M059J (cell line): ENCODE measurements at places on chromosomes 6 and 20.
A peak's percentile ranks its signal among the peaks of the same experiment; 100 is the strongest.

- no peak for DNase-seq
Observed at GRCh38 chr20:329851-330232, 4.5 kb downstream of the SOX12 start.

GRCh38 chr6:111530218-111530617, 47.2 kb upstream of the REV3L start:
- no peak for DNase-seq

DNA sequence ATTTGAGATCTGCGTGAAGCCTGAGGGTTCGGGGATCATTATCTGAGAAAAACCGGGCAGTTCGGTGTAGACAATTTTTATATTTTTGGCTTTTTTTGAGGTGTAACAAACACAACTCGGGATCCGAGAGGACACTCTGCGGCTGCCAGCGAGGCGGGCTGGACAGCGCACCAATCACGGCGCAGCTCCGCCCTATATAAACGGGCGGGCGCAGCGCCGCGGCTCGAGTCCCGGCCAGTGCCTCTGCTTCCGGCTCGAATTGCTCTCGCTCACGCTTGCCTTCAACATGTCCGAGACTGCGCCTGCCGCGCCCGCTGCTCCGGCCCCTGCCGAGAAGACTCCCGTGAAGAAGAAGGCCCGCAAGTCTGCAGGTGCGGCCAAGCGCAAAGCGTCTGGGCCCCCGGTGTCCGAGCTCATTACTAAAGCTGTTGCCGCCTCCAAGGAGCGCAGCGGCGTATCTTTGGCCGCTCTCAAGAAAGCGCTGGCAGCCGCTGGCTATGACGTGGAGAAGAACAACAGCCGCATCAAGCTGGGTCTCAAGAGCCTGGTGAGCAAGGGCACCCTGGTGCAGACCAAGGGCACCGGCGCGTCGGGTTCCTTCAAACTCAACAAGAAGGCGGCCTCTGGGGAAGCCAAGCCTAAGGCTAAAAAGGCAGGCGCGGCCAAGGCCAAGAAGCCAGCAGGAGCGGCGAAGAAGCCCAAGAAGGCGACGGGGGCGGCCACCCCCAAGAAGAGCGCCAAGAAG, 69.0 kb downstream of the HFE start:
- DNase-seq, result peak; percentile 93

- peak; percentile 25 for DNase-seq
Observed at GRCh38 chr6:67165606-67166005, 1458.6 kb upstream of the EYS start.

DNA sequence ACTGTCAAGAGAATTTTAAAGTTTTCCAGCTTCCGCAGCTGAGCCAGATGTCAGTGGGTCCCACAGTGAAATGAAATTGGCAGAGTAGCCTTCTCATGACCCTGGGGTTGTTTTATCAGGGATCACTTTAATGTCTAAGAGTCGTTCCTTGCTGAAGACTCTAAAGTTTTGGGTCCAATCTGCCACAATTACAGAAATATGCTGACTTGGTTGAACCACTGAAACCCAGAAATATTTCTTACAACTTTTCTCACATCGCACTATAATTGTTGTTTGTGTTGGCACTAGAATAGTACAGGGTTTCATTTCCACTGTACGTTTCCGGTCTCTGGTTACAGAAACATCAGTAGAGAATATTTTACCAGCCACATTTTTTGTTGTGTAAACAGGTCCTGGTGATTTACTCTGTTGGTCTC, 109.0 kb downstream of the HMGCLL1 start:
- DNase-seq, result peak; percentile 26
